ENCODE measurements at places on chromosomes 7 and 10. TPM values are rescaled to one million over a fixed set of nuclear protein-coding genes. Genes with fewer than 3 reads are reported as not detected.

DNA sequence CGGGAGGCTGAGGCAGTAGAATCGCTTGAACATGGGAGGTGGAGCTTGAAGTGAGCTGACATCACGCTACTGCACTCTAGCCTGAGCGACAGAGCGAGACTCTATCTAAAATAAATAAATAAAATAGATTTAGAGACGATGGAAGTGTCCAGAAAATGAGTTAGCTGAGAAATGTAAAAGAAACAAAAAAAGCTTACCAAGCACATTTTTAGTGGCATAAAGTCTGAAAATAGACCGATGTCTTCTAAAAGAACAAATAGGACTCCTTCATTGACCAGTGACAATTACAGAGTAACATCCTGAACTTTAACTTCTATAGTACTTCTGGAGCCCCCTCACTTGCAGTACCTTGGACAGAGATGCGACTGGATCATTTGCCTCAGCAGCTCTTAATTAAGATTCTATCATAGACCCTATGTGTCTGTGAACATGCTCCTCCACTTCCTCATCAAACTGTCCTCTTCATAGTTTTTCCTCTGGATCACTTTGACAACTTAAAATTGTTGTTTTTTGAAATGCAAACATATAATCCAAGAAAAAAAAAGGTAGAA lies 25.2 kb upstream of the SRPK2 start:
- no peak overlapping the region for H3K27ac ChIP-seq
- no peak overlapping the region for H3K4me3 ChIP-seq
- DNase-seq: no peak
- H3K27me3 ChIP-seq: no peaks in the 10 kb centered on the region

Gene FAM131B
- total RNA-seq: 15.0 TPM

Gene CALY
- 0.82 TPM for total RNA-seq

Gene CFAP69
- 2.5 TPM for total RNA-seq

Gene CCDC136
- total RNA-seq: 72.2 TPM

All from neural crest cell (in vitro differentiated cells).